ENCODE measurements at places on chromosomes 2 and 18. TPM values are rescaled to one million over a fixed set of nuclear protein-coding genes. Genes with fewer than 3 reads are reported as not detected.

Gene FARP2
- 344 TPM for total RNA-seq

DNA sequence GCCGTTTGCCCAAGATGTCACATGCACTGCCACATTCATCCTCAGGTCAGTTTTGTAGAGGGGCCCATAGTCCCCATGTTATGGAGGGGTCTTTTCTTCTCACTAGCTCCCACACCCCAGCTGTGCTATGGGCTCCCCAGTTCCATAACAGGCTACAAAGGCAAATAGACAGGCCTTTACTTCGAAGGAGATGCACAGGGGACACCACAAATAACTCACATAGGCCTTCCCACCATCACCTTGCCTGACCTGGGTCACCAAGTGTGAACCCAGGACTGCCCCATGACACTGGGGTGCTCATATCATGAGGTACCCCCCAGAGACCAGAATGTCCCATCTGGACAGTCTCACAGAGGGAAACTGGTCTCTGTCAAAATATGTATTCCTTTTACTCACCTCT, 15.0 kb upstream of the INO80C start:
- no peak for DNase-seq

DNA sequence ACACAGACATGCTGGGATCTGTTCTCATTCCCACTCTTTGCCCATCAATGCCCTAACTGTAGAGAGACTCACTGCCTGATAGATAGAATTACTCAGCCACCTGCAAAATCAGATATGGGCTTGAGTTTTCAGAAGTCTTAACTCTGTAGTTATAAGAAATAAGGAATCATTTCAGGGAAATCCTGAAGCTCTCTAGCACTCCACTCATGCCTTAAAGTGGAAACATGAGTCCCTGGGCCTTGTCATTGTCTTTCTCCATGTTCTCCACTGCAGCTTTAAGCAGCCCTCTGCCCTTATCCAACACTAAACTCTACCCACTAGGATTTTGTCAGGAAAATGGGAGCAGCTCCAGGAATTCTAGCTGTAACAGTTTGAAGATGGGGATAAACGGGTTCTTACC, 192.5 kb downstream of the SNTG2 start:
- DNase-seq = no peak

DNA sequence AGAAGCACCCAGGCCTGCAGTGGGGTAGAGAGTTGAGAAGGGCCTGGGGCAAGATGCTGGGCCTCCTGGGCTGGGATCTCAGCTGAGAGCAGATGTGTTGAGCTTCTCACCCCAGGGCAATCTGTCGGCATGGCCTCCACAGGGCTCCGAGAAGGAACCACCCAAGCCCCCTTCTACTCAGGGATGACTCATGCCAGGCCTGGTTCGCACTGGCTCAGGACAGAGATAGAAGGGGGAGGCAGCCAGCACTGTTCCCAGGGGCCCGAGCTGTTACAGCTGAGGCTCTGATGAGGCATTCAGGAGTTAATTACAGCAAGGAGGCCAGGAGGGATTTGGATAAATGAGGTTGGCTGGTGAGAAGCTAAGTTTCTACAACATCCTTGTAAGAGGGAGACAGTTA, 62.5 kb downstream of the CENPO start:
- DNase-seq = no peak

- no peak for DNase-seq
These were observed 43.7 kb downstream of the CD8B2 start for GRCh38 chr2:106530866-106531265.

DNA sequence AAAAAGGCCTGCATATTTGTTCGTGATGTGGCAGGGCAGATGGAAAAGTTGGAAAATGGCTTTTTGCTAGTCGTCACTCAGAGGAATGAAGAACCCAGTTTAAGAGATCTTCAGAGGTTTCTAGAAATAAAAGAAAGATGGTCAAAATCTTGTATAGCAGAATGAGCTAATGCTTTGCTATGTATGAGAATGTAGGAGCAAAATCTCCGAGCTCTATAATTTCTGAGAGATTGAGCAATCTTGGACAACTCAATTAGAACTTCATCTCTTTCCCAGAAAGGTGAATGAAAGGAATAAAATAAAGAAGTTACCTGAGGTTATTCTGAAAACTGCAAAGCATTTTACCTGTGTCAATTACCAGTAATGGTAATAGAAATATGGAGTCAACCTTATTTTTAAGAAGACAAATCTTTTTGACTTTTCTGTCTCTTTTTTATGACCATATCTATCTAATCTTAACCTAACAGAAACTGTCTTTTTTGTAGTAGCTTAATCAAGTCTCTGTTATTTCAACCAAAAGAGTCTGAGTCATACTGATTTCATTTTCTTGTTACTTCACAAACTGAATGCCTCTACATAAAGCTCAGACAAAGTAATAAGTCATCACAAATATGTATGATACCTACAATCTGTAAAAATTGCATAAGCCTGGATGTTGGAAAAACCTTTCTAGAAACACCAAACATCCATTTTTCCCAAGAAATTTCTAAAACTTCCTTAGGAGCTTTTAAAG, 32.5 kb downstream of the CCDC68 start:
- no peak for DNase-seq

DNA sequence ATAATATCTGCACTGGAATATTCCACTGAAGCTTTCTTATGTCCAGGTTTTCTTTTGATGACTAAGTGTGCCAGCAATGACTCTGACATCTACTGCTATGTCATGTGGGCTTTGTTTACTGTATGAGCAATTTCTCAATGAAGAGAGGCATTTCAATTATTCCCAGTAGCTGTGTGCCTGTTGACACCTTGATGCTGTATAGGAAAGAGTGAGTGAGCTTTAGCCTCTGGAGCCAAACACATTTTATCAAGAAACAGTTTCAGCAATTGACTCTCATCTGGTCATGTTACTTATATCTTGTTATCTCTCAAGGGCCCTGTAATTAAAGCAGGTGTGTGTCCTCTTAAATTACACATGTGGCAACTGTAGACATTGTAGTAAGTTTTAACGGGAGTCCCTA, 493.2 kb upstream of the FANCL start:
- DNase-seq = no peak

DNA sequence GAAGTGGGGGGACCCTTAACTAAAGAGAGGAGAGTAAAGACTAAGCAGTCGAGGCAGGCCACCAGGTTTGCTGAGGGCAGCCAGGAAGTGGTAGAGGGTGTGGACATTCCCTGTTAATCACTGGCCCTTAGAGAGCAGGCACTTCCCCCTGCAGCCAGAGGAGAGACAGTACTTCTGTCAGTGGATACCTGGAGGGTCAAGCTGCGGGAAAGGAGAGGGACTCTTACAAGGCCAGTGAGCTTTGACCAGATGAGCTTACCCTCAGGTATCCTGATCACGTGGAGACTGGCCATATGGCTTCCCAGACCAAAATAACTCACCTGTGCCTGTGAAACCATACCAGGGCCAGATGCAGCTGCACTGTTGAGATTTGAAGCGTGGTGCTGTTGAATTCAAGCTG, 28.6 kb downstream of the ITGA6 start:
- DNase-seq = no peak

GRCh38 chr18:53682796-53683195, 541.7 kb downstream of the MBD2 start:
- no peak for DNase-seq

- DNase-seq = no peak
These were observed 75.4 kb downstream of the CSRNP3 start for GRCh38 chr2:165544897-165545296.

Gene MFSD6
- total RNA-seq = 7.2 TPM

Gene COLEC12
- total RNA-seq = 1.9 TPM

- no peak for DNase-seq
These were observed 2.0 kb downstream of the ITGA6 start for GRCh38 chr2:172429301-172429968.

GRCh38 chr18:2402084-2402483, 169.2 kb downstream of the METTL4 start:
- no peak for DNase-seq

GRCh38 chr18:35904389-35905037, 68.0 kb upstream of the RMP24 start:
- no peak for DNase-seq

DNA sequence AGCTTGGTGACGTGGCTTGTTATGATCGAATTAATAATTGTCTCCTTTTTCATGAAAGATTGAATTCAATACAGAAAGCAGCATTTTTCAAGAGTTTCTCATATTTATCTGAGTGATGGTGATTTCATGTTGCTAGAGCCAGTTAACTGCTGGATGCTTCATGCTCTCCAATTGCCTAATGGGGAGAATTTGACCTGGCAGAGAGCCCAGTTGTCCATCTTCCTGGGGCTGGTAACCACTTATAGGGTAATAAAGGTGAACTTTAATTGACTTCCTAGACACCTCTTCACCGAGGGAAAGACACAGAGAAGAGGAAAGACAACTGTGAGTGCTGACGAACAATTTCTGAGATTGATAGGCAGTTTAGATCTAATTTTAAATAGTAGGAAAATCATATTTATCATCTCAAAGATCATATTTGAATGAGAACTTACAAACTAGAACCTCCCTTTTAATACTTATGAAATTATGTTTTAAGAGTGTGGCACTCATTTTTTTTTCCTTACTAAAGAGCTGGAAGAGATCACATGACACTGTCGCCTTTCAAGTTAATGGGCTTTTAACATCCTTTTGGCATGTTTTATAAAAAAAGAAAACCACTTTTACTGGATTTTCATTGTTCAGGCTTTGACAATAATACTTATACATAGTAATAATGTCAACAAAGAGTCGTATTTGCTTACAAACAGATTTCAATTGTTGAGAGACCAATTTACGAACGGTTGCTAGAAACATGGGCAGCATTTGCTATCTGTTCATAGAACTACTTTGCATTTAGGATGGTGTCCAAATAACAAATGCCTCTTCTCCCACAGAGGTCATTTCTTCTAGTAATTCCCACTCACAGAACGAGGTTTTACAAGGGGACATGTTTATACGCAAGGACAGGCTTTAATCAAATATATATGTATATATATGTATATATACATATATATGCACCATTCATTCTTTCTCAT, 153.3 kb downstream of the RAPGEF4 start:
- no peak for DNase-seq

DNA sequence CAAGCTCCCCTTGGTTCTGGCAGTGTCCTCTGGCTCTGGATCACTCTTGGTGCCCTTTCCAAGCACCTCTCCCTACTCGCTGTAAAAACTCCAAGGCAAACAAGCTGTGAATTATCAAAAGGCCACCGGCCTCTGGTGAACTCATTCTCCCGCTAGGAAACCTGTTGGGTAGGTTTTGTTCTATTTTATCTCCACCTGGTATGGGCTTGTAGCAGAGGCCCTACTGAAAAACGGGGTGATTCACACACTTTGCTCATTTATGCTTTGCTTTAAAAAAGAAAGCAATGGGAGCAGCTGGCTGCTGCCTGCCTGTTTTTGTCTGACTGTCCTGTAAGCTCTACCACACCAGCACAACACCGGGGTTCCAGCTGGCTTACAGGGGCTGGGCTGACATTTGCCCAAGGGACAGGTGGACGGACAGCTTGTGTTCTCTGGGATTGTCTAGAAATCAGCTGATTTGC, 56.8 kb downstream of the SH3BP4 start:
- no peak for DNase-seq

DNA sequence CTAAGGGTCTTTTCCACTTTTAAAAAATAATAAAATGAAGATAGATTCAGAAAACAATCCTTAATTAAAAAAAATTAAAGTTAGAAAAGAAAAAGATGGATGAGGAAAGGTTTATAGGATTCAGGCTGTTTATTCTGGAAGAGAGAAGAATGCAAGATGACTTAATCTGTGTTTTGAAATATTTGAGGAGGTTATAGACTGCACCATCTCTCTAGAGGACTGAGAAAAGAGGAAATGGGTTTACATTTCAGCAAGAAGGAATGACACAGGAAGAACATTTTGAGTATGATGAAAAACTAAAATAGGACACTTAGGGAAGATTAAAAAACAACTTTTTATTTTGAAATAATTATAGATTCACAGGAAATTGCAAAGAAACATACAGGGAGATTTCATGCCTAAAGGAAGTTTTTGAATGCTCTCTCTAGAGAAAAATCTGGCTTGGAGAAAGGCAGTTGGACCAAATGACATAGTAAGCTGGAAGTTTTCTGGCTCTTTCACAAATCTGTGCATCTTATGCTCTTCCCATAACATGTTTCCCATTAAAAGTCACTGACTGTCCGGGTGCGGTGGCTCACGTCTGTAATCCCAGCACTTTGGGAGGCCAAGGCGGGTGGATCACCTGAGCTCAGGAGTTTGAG, 75.0 kb downstream of the CERS6 start:
- DNase-seq = no peak

GRCh38 chr2:33213244-33213643, 263.2 kb upstream of the RASGRP3 start:
- DNase-seq = no peak

Gene SERPINB11
- total RNA-seq = not detected

Gene CNTNAP5
- not detected for total RNA-seq

Data from SK-MEL-5 (cell line).